ELF-1 (cell line): ENCODE measurements at places on chromosomes 12 and 14.

DNA sequence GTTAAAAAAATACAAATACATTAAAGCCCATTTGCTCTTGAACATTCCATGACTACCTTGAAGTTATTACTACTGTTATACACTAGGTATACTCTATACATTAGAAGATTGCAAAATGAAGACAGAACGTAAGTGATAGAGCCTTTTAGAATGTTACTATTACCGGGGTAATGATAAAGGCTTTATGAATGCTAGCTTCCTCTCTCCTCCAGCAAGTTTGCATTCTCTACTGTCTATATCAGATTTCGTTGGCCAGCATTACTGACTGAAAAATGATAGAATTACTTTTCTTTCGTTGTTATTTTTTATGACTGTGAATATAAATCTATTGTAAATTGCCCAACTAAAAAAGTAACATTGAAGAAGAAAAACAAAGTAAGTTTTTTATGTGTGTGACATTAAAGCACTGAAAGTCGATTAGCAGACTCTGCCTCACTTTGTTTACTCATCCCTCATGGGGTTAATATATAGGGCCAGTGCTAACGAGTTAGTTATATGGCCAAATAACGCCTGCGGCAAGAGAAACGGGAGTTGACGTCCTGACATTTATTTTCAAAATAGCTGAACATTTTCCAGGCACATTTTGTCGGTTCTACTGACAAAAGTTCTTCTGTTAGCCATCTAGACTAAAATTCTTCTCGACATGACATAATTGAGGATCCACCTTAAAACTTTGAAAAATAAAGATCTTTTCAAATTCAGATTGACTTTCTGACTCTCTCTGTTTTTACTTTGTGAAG lies 163.8 kb upstream of the KITLG start:
- no peak for DNase-seq

GRCh38 chr12:44058366-44058765 lies 222.5 kb downstream of the TMEM117 start:
- DNase-seq: no peak

DNA sequence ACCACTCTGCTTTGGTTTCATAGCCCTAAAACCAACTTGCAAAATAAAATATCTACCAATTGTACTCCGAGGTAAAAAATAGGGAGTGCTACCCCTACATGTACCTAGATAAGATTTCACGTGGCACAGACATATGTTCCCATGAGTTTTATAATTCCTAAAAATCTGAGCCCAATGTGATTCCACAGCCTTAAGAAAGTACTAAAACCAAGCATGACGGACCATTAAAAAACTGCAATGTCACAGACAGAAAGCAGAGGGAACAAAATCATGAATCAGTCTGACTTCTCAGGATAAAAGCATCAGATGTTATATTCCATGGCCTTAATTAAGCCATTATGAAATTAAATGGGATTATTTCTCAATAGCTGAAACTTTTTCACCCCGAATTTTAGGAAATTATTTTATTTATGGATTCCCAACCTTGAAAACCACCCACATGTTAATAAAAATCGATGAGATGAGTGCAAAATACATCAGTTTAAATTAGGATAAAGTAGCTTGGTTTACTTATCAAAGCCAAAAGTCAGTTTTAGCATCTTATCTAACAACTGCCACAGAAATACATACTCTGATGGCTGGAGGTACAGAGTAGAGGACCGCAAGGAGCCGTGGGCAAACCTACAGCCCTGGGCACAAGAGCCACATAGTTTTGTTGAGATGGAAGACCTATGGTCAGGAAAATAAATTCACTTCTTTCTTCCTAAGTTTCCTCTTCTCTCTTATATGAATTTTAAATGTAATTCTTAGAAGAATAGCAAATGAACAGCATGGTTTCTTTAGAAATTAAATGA lies 4.5 kb downstream of the ITPR2 start:
- no peak for DNase-seq

DNA sequence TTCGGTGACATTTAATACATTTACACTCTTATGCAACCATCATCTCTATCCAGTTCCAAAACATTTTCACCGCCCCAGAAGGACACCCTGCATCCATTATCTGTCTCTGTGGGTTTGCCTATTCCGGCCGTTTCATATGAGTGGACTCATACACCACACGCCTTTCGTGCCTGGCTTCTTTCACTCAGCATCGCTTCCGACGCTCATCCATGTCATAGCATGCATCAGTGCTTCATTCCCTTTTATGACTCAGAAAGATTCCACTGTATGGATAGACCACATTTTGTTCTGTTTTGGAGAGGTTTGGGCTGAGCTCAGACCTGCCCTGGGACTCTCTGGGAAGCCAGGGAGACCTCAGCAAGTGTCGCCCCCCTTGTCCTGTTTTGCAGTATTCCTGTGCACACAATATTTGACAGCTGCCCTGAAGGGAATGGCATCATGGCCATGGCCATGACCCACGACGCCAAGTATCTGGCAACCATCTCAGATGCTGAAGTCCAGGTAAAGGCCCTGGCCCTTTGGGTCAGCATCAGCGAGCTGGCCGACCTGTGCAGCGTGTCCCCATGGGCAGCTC lies 23.8 kb downstream of the CFAP251 start:
- no peak for DNase-seq

DNA sequence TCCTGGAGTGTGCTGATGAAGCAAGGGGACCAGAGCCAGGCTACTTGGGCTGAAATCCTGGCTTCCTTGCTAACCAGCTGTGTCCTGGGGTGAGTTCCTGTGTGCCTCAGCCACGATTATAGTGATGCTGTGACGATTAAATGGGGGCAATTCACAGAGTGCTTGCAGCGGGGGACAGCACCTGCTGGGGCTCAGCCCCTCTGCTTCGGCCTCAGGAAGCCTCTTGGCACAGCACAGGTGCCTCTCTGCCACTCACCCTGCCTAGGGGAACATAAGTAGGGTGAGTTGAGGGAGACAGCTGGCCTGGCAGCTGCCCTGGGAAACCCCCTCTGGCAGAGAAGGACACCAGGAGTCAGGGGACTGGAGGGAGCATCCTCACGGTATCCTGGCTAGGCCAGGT lies 9.4 kb downstream of the KRT80 start:
- no peak for DNase-seq

GRCh38 chr12:1594261-1595025 lies at the start of gene FBXL14:
FBXL14 (minus strand) TSS chr12:1594581; CDS start chr12:1594066, 515 bp downstream.
- peak; percentile 88 for DNase-seq

DNA sequence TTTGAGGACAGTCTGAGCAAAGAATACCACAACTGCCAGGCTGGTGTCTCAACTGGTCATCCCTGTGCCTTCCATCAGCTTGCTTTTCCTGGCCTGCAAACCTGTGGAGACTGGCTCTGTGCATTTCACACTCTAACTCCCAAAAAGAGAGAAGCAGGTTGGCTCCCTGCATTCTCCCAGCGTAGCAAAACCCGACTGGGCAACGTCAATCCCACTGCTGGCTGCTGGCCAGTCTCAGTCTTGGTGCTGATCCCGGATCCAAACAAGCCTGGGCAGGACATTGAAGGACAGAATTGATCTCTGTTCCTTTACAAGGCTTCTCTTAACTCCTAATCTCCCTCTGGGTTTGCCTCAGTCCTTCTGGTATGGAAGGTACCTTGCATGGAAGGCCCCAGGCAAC lies 65.4 kb downstream of the FZD10 start:
- DNase-seq: no peak

DNA sequence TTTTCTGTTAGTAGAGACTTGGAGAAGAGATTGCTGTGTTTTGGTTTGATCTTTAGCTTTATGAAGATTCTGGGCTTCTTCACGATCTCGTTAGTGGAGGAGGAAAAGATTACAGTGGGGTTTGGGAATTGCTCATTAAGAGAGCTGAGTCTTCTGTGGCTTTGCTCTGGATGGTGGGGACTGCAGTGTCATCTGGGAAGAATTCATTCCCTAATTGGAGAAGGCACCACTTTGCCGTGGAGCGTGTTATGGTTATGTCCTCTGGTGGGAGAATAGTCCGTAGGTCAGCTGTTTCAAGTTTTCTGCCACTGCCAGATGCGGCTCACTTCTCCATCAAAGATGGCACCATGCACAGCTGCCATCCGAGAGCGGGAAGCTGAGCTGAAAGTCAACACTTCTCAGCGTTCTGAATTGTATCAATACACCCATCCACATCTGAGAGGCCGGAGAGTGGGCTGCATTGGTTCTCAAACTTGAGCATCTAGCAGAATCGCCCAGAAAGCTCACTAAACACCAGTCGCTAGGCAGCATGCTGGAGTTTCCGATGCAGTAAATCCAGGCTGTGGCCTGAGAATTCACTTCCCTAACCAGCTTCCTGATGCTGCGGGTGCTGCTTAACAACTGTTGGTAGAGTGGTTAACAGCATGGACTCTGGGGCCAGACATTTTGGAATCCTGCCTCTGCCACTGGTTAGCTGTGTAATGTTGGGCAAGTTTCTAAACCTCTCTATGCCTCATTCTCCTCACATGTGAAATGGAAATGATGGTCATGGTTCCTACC lies 117.8 kb downstream of the PLXNC1 start:
- DNase-seq: no peak

GRCh38 chr12:29208060-29208459 lies 59.0 kb downstream of the FAR2 start:
- no peak for DNase-seq

- peak; percentile 93 for DNase-seq
These were observed 42.0 kb upstream of the CHST11 start for GRCh38 chr12:104414581-104415341.

- DNase-seq: peak; percentile 77
These were observed 123.0 kb downstream of the GLT1D1 start for GRCh38 chr12:128976120-128976738.
